Daoy (cell line): ENCODE measurements at places on chromosomes 12 and 14.
A peak's percentile ranks its signal among the peaks of the same experiment; 100 is the strongest.

DNA sequence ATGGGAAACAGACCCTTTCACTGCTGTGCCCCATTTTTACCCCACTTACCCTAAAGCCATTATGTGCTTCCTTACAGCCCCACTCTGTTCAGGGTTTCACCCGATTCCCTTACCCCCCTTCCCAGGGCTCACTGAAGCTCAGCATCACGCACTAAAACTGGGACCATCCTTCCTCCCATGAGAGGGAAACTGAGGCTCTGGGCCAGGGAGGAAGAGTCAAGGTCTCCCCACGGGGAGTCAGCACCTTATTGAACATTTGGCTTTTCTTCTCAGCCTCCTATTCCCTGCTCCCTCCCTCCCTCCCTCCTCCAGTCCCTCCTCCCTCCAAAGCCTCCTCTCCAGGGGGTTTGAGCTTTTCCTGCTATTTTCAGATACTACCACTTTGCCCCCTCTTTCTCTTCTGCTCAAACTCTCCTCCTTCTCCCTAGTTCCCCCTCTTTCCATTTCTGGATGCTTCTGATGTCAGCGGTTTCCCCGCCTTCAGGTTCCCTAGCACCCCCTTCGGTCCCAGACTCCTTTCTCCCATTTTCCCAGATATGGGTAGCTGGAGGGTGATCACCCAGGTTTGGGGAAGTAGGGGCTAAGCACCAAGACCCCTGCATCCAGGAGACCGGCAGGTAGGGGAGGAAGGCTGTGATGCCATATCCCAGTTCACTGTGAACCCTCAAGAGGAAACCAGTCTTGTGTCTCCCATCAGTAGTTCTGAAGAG lies 960 bp downstream of the GPR162 start:
- peak; percentile 1 for DNase-seq

- DNase-seq: no peak
These were observed 338.1 kb downstream of the SOX5 start for GRCh38 chr12:23611320-23611719.

- no peak for DNase-seq
These were observed 273.3 kb downstream of the RPL10L start for GRCh38 chr14:46378248-46378647.

DNA sequence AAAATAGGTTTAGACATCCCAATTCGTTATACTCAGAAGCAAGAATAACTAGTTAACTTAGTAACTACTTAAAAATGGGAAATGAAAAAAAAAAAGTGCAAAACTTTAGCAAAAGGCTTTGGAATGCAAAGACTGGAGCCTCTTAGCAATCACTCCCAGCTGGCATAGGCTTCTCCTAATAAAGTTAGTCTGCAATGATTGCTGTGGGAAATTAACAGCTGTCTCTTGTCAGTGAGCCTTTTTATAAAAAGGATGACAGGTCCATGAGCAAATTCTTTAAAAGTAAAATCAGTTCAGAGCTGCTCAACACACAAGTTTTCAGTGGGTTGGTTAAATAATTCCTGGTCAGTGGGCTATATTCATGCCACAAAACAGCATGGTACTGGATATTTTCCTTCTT lies 7.4 kb upstream of the SYCP3 start:
- no peak for DNase-seq

DNA sequence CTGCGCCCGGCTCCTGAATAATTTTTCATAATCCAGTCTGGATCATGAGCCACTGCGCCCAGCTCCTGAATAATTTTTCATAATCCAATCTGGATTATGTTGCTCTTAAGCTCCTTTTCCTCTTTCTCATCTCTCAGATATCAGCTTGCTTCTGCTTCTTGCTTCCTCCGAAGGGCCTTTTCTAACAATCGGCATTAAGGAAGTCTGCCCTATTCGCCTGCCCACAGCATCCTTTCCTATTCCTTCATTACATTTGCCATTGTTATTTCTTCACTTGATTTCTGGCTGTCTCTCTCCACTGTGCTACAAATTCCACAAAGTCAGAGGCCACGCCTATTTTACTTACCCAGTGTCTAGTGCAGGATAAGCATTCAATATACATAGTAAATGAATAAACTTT lies 83.5 kb downstream of the TTC7B start:
- DNase-seq: no peak

DNA sequence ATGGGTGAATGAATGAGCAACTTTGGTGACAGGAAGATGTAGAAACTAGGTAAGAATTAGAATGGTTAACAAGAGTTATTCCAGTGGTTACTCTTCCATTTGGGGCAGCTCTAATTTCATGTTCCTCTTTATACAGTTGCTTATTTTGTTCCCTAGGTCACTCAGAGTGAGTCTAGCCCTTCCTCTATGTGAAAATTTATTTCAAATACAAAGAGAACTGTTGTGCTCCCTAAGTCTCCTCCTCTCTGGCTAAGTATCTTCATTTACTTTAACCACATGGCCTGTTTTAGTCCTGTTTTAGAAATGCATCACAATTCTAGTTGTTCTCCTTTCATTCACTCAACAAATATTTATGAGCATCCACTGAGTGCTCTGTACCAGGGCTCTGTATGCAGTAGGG lies 51.1 kb upstream of the HIF1A start:
- DNase-seq: no peak

DNA sequence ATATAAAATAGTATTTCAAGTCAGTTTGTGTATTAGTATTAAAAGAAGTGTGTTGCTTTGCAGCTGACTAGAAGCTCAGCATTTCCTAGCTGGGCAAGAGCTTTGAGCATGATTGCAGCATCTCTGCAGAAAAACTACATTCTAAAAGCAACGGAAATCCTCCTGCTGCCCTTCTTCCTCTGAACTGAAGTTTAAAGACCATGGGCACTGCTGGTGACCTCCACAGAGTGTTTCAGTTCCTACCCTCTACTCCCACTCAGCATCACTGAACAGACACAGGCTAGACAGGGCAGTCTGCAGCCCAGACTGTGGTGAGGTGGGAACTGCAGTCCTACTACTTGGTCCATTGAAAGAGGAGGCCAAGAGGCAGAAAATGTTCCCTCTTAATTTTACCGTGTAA lies 59.0 kb downstream of the FAR2 start:
- no peak for DNase-seq

DNA sequence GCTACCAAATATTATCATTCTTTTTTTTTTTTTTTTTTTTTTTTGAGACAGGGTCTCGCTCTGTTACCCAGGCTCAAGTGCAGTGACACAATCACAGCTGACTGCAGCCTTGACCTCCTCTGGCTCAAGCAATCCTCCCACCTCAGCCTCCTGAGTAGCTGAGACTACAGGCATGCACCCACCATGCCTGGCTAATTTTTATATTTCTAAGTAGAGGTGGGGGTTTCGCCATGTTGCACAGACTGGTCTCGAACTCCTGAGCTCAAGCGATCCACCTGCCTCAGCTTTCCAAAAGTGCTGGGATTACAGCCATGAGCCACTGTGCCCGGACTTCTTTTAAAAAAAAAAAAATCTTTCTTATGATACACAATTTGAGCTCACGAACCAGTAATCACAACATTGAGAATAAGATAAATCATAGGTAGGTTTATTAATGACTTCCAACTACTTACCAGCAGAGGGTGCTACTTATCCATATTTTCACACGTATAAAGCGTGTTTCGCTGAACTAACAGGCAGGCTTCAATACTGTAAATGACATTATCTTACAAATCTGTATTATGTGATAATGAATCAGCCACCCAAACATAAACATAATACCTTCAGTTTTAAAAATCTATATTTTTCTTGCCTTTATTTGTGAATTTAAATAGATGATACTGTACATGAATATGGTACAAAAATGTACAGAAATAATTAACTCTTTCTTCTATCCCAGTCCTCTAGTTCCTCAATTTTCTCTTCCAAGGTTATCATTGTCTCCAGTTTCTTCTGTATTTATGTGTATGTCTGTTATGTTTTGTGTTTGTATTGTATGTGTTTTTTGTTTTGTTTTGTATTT lies 42.5 kb upstream of the BCAT1 start:
- DNase-seq: peak; percentile 47

DNA sequence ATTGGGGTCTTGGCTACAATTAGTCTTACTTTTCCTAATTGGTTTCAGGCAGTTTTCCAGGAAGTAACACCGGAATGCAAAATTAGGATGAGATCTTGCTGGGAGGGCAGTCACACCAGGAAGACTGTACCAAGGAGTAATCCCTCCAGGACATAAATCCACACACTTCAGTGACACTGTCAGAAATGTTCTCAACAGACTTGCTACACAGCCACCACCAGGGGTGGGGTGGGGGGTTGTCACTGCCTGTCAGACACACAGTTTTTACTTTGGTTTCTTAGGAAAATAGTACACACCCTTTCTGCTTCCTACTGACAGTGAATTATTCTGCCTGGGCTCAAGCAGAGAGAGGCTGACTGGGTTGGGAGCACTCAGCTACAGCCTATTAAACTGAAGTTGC lies 102.9 kb upstream of the CCDC196 start:
- DNase-seq: no peak

GRCh38 chr12:21248679-21249078 lies 86.0 kb downstream of the SLCO1A2 start:
- no peak for DNase-seq

DNA sequence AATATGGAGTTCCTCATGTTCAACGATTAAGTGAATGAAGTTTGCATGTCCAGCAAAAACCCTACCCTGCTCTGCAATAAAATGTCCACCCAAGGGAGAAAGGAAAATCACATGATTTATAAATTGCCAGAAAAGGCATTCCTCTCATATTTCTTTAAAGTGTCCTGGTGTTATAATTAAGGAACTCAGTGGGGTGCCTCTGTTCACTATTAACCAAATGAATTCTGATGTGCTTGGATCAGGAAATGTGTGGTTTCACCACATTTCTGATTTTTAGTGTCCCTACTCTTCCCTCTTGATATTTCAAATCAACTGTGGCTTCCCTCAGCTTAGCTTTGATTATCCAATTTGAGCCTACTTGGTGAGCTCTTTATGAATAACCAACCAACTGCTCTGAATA lies 208.1 kb downstream of the PHLDA1 start:
- DNase-seq: no peak

- DNase-seq: no peak
These were observed 77.5 kb downstream of the LRRC9 start for GRCh38 chr14:59997449-59997848.
